ENCODE measurements at places on chromosomes 12 and 14. TPM values are rescaled to one million over a fixed set of nuclear protein-coding genes. Genes with fewer than 3 reads are reported as not detected.

GRCh38 chr12:70883855-70884254 lies 36.7 kb downstream of the PTPRR start:
- peak; percentile 71 for DNase-seq
- no peak overlapping the region for H3K4me3 ChIP-seq
- peaks cover 10% of the 10 kb centered on the region for H3K4me1 ChIP-seq

DNA sequence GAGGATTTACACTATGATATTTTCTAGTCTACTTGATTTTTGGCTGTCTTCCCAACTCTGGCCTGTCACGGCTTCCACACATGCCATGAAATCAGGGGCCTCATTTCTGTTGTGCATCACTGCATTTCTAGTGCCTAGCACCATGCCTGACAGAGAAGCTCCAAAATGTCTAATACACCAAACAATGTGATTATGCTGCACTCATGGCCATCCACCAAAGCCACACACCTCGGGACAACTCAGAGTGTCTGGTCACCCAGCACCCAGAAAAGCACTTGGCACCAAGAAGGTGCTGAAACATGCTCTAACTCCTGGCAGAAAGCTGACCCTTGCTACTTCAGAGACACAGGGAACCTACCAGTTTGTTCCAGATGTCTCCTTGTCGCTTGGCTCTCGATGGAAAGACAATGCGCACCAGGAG lies 11.3 kb downstream of the GCN1 start:
- no peak overlapping the region for H3K4me3 ChIP-seq
- no peaks in the 10 kb centered on the region for H3K27me3 ChIP-seq
- no peaks in the 10 kb centered on the region for H3K4me1 ChIP-seq
- peaks cover 86% of the 10 kb centered on the region for H3K36me3 ChIP-seq
- no peak for DNase-seq

- H3K4me1 ChIP-seq, result no peaks in the 10 kb centered on the region
- peaks cover 5% of the 10 kb centered on the region for H3K36me3 ChIP-seq
- H3K27ac ChIP-seq, result no peak overlapping the region
- no peak overlapping the region for H3K4me3 ChIP-seq
- DNase-seq, result no peak
Measured at GRCh38 chr14:89164168-89165073, 252.6 kb downstream of the FOXN3 start.

GRCh38 chr14:31110872-31111271 lies 84.7 kb upstream of the STRN3 start:
- peaks cover 91% of the 10 kb centered on the region for H3K36me3 ChIP-seq
- no peak overlapping the region for H3K27ac ChIP-seq
- H3K4me1 ChIP-seq, result no peaks in the 10 kb centered on the region
- no peak for DNase-seq
- no peak overlapping the region for H3K4me3 ChIP-seq

GRCh38 chr12:109946505-109946904 lies 46.4 kb downstream of the TCHP start:
- H3K27ac ChIP-seq, result no peak overlapping the region
- H3K4me1 ChIP-seq, result peaks cover 4% of the 10 kb centered on the region
- H3K4me3 ChIP-seq, result no peak overlapping the region
- DNase-seq, result peak; percentile 89
- peaks cover 55% of the 10 kb centered on the region for H3K36me3 ChIP-seq

DNA sequence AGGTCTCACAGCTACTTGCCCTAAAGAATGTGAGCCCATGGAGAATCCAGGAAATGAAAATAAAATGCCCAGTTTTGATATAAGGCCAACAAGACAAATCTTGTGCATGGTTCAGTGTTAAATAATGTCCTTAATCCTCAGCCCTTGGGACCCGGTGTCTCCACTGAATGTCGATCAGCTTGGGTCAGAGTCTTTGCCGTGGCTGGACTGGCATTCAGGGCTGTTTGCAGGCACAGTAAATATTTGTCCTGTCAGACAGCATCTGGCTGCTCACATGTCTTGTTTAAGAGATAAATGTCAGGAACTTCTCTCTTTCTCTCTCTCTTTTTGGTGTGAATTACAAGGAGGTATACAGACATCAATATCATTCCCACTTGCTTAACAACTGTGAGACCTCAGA lies 452.5 kb downstream of the FUT8 start:
- no peak overlapping the region for H3K4me3 ChIP-seq
- DNase-seq, result no peak
- H3K4me1 ChIP-seq, result no peaks in the 10 kb centered on the region

DNA sequence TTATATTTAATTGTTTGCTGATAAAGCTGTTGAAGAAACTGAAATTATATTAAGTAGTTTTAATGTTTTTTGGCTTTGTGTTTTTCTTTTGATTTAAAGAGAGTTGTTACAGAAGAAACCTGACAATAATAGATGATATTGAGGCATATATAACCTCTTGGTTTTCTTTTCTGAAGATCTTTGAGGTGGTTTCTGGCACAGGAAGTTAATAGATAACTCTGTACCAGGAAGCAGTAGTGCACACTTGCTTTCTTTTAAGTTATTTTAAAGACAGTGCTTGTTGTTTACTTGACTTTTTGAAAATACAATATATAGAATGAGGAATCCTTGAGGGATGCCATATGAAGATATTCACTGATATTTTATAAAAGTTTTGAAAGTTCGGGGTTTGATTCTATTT lies 209.0 kb upstream of the FBXO33 start:
- H3K27ac ChIP-seq, result no peak overlapping the region
- no peaks in the 10 kb centered on the region for H3K36me3 ChIP-seq
- H3K4me3 ChIP-seq, result no peak overlapping the region
- no peaks in the 10 kb centered on the region for H3K27me3 ChIP-seq

GRCh38 chr12:108821407-108822397 lies 35.7 kb downstream of the SSH1 start:
- no peak overlapping the region for H3K4me3 ChIP-seq
- no peak overlapping the region for H3K27ac ChIP-seq
- no peaks in the 10 kb centered on the region for H3K27me3 ChIP-seq
- no peak for DNase-seq
- H3K4me1 ChIP-seq, result no peaks in the 10 kb centered on the region
- H3K36me3 ChIP-seq, result peaks cover 53% of the 10 kb centered on the region

DNA sequence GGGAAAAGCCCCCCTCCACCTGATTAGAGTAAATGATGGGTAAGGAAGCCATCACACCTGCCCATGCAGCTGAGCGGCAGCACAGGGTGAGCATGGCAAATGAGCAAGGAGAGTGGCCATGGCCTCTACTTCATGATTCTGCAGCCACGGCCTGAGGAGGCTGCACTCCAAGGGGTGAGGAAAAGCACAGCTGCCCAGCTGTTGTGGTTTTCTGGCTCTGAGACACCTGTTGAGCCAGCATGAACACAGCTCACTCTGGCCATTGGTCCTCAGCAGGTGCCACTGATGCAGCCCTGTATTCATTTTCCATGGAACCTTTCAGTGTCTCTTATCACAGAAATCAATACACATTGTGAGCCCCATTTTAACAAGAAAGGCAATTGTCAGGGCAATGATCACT lies 707.2 kb downstream of the AACS start:
- DNase-seq, result no peak
- H3K27me3 ChIP-seq, result no peaks in the 10 kb centered on the region
- no peaks in the 10 kb centered on the region for H3K36me3 ChIP-seq

DNA sequence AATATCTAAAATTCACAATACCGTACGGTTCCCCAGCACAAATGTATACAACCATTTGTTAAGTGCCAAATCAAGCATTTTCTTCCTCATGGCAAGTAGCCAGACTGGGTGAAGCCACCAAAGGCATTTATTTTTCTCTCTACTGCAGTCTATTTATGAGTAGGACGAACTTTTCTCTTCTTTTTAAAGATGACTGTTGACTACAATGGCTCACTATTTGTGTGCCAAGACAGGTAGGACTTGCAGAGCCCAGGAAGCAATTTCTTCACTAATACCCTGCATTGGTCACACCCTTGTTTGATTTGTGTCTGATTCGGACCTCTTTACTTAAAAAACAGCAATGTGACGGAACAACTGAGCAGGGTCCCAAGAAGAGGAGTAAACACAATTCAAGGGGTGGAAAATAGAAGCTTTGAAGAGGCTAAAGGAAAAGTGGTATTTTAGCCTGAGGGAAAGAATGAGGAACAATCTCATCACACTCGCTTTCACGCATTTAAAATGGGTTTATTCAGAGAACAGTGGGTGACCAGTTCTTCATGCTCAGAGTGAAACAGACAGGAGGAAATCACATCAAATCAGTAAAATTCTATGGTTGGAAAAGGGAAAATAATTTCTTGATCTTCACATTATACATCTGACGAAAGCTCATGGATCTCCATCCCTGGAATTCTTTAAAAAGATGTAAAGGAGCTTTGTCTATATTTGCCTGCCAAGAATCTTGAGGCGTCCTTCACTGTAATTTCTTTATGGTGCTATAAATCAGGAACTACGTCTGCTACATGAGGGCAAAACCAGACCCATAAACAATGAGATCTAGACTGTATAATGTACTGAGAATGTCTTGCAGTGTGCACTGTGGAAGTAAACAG lies 183.8 kb downstream of the PPM1H start:
- H3K4me1 ChIP-seq, result no peaks in the 10 kb centered on the region
- H3K4me3 ChIP-seq, result no peak overlapping the region
- no peaks in the 10 kb centered on the region for H3K27me3 ChIP-seq
- no peak for DNase-seq

- no peaks in the 10 kb centered on the region for H3K4me1 ChIP-seq
- no peak overlapping the region for H3K27ac ChIP-seq
- H3K27me3 ChIP-seq, result no peaks in the 10 kb centered on the region
Measured at GRCh38 chr14:68880581-68881105, 87.8 kb upstream of the ZFP36L1 start.

GRCh38 chr12:107441665-107442300 lies 243.8 kb upstream of the PWP1 start:
- no peaks in the 10 kb centered on the region for H3K36me3 ChIP-seq
- DNase-seq, result no peak
- no peaks in the 10 kb centered on the region for H3K27me3 ChIP-seq
- H3K27ac ChIP-seq, result no peak overlapping the region
- no peaks in the 10 kb centered on the region for H3K4me1 ChIP-seq
- no peak overlapping the region for H3K4me3 ChIP-seq

DNA sequence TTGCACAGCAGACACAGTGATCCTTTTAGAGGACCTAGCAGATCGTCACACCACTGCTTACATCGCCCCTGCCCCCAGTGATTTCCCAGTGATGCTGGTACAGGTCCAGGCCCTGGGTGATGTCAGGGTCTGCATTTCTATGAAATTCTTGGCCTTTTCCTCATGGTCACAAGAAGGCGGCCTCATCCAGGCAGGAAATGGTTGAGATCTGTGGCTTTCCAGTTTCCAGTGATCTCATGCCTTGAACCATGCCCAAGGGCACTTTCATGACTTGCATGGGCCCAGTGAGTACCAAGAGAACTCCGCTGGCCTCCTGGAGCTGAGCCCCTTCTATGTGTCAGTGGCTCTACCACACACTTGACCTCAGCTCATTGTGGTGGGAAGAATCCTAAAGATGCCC lies 41.9 kb upstream of the BDKRB2 start:
- no peak overlapping the region for H3K4me3 ChIP-seq
- DNase-seq, result peak; percentile 11
- no peaks in the 10 kb centered on the region for H3K27me3 ChIP-seq
- H3K4me1 ChIP-seq, result no peaks in the 10 kb centered on the region

GRCh38 chr12:70732287-70732686 lies 95.1 kb upstream of the PTPRB start:
- no peaks in the 10 kb centered on the region for H3K4me1 ChIP-seq
- no peaks in the 10 kb centered on the region for H3K36me3 ChIP-seq
- DNase-seq, result no peak
- H3K27ac ChIP-seq, result no peak overlapping the region
- H3K4me3 ChIP-seq, result no peak overlapping the region
- no peaks in the 10 kb centered on the region for H3K27me3 ChIP-seq

- peaks cover 14% of the 10 kb centered on the region for H3K36me3 ChIP-seq
- H3K27ac ChIP-seq, result peak overlapping the region; percentile 44
- DNase-seq, result no peak
- H3K4me1 ChIP-seq, result peaks cover 4% of the 10 kb centered on the region
- no peak overlapping the region for H3K4me3 ChIP-seq
Measured at GRCh38 chr12:124492879-124493808, 74.3 kb downstream of the NCOR2 start.

DNA sequence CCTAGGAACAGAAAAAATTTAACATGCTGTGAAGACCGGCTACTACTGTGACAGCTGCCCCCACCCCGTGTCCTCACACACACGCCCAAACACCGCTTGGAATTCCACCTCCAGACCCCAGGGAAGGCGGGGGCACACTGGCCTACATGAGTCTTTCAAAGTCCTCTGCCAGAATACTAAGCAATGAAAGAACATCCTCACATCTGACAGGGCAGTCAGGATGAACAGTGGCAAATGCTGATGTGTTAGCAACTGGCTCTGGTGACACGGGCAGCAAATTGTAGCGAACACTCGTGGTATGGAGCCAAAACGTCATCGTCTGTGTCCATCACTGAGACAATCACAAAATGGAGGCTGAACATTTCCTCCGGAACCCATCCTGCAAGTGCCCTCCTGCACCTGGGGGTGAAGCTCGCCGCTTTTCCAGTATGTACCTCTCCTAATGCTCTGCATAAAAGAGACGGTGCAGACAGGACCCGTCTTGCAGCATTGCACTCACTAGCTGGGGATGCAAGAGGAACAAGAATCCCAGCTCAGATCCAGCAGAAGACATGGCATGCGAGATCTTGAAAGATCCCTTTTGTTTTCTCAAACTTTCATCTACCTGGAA lies 94.8 kb downstream of the BCL11B start:
- no peak overlapping the region for H3K4me3 ChIP-seq
- H3K4me1 ChIP-seq, result no peaks in the 10 kb centered on the region
- no peak overlapping the region for H3K27ac ChIP-seq
- H3K27me3 ChIP-seq, result no peaks in the 10 kb centered on the region

GRCh38 chr12:14841761-14842160 lies 1.6 kb downstream of the ART4 start:
- no peak overlapping the region for H3K4me3 ChIP-seq
- H3K4me1 ChIP-seq, result no peaks in the 10 kb centered on the region
- peak; percentile 59 for DNase-seq
- no peaks in the 10 kb centered on the region for H3K27me3 ChIP-seq
- no peak overlapping the region for H3K27ac ChIP-seq
- H3K36me3 ChIP-seq, result no peaks in the 10 kb centered on the region

Gene SLC6A13
- total RNA-seq, result 1.5 TPM

Gene CDCA4
- total RNA-seq, result 65.1 TPM

Gene LMBR1L
- 81.6 TPM for total RNA-seq

Gene CD69
- total RNA-seq, result not detected

Gene CCDC38
- 0.35 TPM for total RNA-seq

Gene TROAP
- 91.2 TPM for total RNA-seq

Gene NID2
- 2.9 TPM for total RNA-seq
